NCI-H774 (cell line): ENCODE measurements at places on chromosomes 12 and 14.
A peak's percentile ranks its signal among the peaks of the same experiment; 100 is the strongest.

DNA sequence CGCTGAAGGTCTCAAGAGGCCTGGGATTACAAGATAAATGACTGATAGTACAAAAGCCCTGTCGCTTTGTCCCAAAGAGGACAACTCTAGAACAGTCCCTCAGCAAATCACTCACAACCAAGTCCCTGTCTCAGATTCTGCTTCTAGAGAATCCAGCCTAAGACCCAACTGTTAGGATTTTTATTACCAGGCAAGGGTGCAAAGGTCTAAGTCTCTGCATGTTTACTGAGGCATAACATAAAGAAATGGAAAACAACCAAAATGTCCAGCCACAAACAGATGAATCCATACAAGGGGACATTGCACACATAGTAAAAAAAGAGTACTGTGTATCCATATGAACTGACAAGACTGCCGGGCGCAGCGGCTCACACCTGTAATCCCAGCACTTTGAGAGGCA is 104.1 kb downstream of the FOXN3 start:
- no peak for DNase-seq

- no peak for DNase-seq
Measured at GRCh38 chr12:25074113-25074512, 120.8 kb downstream of the DNAI7 start.

DNA sequence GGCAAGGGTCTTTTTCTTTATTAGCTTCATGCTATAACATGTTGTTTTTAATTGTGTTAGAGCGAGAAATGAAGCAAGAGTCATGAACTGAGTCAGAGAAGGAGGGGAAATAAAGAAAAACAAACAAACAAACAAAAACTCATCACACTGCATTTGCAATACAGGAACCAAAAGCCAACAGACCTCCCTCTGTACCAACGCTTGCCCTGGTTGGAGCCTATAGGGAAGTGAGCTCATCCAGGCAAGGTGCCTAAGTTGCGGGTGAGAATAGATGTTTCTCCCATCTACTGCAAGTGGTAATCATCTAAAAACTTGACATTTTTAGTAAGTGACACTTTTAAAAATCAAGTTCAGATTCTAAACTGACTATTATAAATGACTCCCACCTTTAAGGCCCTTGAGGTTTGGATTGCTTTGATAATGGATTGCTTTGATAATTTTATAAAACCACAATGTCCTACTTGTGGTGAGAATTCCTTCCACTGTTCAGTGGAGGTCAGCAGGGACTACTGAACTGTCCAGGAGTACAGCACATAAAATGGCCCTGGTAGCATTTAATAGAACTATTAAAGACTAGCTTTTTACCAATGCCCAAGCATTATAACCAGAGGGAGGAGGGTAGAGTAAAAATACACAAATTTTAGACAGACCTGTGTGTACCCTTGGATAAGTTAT is 31.3 kb downstream of the SLC38A1 start:
- DNase-seq = no peak

DNA sequence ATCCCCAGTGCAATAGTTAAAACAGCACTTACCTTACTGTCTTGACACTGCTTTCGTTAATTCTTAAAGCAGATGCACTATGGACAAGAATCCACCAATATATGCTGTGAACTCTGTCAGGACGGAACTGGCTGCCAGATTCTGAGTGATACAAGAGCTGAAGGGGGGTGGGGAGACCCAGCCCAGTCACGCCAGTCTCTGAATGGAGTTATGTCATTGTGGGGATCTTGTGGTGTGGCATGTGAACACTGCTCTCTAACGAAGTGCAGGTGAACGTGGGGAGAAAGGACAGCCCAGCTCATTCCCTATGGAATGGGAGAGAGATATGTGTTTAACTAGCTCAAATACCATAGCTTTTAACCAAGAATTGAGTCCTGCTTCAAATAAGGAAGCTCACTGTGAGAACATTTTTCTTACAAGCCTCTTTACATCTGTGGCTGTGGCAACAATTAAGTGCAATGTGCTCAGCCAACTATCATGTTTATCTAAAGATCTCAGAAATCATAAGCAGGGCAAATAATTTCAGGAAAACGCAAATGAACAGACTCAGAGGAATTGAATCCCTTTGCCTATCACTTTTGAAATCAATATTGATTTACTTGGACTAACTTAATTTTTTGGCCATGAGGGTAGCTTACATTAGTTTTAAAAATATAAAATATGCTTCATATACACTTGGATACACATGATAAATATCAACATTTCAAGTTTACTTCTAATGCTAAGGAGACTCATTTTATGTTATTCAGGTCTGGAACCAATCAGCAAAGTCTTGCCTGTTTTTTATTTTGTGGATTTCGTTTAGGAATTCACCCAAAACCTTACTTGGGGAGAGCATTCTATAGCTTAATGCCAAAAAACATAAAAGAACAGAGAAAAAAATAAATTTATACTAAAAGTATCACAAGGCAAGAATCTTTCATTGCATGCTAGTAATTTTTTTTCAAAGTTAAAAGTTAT is at the start of gene LUM:
Gene LUM (minus strand): TSS at position 129 of the 960 bp plus-strand sequence. CDS start 2,515 bp downstream, outside the sequence.
- DNase-seq = no peak

DNA sequence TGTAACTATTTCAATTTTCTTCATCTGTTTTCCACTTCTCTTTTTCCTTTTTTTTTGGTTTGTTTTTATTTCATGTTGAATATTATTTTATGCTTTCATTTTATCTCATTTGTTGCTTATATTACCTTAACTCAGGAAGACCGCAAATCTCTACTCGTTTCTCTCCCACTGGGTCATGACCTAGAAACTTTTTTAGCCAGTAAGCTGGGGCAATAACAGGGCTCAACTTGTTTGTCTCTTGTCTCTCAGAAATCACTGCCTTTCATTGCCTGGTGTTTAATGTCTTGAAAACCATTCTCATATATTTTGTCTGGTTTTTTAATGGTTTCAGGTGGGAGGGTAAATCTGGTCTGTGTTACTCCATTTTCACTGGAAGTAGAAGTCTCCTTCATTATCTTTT is 36.6 kb upstream of the ATP2B1 start:
- DNase-seq = no peak

GRCh38 chr12:112146123-112146522 is 20.8 kb downstream of the TRAFD1 start:
- no peak for DNase-seq

GRCh38 chr14:30005114-30005808 is 77.6 kb upstream of the PRKD1 start:
- peak; percentile 57 for DNase-seq

DNA sequence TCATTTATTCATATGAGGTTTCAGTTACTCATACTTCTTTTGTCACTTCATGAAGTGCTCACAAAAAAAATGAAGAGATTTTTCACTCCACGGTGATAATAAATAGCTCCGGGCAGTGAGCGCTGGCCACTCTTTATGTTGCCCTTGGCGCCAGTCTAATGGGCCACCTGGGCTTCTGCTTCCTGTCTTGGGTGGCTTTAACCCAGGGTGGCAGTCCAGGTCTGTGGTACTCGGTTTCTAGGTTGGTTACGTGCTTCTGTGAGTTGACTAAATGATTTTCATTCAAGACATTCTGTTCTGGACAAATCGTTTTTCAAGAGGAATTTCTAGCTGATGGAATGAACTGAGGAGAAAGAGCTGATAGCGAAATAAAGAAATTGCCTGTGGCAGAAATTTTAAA is 34.6 kb upstream of the NID2 start:
- no peak for DNase-seq

- no peak for DNase-seq
Measured at GRCh38 chr12:56589783-56590182, 40.3 kb downstream of the BAZ2A start.

DNA sequence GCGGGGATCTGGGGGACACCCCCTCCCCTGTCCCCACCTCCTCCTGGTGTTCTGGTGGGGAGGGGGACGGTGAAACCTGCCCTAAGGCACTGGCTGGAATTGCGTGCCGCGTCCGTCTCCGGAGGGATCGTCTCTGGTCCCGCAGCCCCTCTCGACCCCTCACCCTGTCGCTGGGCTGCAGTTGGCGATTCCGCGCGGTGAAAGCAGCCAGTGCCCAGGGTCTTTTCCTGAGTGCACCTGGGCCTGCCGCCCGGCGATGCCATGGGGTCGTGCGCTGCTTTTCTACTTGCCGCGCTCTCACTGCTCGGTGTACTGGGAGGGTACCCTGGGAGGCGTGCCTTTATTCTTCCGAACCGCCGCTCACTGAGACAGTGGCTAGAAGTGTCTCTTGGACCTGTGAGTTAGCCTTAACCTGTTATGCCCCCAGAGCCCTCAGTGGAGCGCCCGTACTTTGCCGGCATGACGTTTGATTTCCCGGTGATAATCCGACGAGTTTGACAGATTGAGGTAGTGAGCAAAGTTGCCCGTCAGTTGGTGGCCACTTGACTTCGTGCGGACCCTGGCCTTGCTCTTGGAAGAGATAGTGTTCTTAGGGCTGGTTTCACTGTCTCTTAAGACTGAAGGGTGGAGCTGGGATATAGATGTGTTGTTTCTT is 788 bp downstream of the SFSWAP start:
- DNase-seq = no peak

GRCh38 chr12:119036878-119037825 is 55.8 kb downstream of the SRRM4 start:
- DNase-seq = peak; percentile 56

DNA sequence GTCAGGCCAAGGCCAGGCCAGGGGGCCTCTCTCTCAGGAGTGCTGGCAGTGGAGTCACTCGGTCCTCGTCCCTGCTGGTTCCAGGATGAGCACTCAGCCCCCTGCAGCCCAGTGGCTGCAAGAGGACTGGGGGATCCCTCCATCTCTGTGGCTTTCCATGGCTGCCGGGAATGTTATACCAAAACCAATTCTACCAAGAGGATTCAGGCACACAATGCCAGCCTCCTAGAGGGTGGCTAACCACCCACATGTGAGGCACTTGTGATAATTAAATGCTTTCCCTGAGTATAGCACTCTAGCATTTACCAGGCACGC is 21.9 kb downstream of the ASB2 start:
- DNase-seq = no peak

DNA sequence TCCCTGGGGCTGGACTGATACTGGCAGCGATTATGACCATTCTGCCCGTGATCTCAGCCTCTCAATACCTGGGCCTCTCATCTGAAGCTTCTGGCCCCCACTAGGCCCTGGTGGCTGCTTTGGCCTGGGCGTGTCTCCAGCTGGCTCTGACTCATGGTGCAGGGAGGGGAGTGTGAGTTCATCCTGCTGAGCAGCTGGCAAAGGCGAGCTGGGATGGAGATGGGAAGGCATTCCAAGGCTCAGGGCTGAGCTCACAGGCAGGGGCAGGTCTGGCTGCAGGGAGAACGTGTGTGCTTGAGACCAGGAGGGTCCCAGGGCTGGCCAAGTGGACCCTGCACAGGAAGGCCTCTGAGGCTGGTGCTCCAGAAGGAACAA is 221.8 kb downstream of the TMEM121 start:
- no peak for DNase-seq
